ENCODE measurements at places on chromosomes 4 and X.

DNA sequence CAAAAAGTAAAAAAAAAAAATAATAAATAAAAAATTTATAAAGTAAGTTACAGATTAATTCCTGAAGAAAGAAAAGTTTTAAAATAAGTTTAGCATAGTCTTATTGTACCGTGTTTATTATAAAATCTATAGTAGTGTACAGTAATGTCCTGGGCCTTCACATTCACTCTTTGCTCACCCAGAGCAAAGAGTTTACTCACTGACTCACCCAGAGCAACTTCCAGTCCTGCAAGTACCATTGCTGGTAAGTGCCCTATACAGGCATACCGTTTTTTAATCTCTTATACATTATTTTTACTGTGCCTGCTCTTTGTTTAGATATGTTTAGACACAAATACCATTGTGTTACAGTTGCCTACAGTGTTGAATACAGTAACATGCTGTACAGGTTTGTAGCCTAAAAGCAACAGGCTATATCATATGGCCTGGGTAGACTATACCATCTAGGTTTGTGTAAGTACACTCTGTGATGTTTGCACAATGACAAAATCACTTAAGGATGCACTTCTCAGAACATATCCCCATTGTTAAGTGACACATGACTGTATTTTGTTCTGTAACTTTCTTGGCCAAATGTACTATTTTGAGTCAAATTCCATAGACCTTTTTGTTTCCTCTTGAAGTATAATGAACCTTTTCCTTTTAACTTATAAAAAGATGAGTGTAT is 199.0 kb upstream of the NUDT6 start:
- no peak for DNase-seq

DNA sequence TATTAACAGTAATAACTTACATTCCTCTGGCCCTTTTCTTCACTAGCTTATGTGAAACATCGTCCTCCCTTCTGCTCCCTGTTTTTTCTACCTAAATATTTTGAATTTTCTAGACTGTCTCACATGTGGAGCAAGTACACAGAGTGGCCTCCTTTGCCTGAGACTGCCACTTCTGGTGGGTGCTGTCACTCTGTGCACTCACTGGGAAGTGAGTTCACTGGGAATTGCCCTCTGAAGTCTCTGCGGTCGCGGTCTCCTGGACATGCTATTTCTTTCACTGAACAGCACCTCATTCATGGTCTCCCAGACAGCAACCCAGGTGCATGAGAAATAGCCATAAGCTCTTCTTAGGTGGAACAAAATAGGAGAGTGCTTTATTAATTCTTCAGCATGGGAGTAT is 1179.7 kb upstream of the ADGRL3 start:
- no peak for DNase-seq

DNA sequence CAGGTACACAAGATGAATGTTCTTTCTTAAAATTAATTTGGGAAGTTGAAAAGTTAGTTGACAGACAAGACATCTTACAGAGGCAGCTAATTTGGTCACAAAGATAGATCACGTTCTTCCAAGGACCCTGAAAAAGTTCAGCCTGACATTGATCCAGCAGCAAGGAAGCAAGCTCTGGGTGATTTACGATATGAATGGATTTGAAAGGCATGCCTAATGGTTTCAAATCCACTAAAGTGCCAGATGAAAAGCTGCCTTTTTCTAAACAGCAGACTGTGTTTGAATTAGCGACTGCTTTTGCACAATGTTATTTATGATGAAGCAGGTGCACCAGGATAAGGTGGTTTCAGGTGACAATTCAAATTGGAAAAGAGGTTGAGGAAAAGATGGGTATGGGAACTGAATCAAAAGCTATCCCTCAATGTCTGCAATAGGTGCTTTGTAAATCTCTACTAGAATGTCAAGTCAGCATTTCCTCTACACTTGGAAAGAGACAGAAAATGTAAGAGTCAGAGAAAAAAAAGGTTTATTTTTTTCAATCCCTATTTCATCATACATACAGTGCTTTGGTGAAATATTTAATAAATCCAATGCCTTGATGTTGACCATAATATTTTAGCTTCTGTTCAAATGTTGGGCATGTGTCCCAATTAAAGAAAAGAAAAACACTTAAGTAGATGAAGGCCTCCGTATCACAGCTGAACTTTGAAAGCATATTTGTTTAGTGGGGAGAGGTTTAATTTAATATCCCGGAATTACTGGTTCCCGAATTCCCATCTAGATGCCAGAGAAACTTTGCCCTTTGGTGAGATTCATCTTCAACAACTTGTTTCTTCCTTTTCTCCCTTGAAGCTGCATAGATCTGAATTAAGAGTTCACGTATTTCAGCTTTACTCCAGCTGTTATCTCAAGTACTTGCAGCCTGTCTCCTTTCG is 6.0 kb downstream of the RASGEF1B start:
- DNase-seq: no peak

GRCh38 chr4:51835855-51836254 is 7.1 kb upstream of the DCUN1D4 start:
- DNase-seq: no peak

DNA sequence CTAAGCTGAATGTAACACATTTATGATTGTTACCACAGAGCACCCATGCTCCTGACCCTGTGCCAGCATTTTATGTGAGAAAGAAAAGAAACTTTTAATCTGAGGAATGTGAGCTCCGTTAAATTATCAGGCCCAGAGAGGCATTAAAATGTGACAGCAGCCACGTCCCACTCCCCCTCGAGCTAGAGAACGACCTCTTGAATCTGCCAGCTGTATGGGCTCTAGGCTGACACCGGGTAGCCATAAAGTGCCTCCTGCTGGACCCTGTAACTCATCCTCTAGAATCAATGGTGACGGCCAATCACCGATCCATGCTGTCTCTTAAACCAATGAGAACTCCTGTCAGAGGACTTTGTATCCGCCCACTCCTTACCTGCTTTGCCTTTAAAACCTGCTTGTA is 110.2 kb upstream of the ADRA2C start:
- no peak for DNase-seq

All from stimulated activated CD4-positive, alpha-beta T cell treated with anti-CD3 and anti-CD28 coated beads, Interleukin-1b, Interleukin-23, amount 100 ng/mL, for 1 hour (primary cell).